CD4-positive, alpha-beta T cell treated with Interleukin-17A for 4 hours (primary cell): ENCODE measurements at places on chromosomes 1 and 21.

- DNase-seq, result no peak
These were observed 134.7 kb downstream of the LYPLAL1 start for GRCh38 chr1:219308367-219308766.

GRCh38 chr1:110404401-110404800 is 3.1 kb downstream of the LAMTOR5 start:
- DNase-seq, result no peak

DNA sequence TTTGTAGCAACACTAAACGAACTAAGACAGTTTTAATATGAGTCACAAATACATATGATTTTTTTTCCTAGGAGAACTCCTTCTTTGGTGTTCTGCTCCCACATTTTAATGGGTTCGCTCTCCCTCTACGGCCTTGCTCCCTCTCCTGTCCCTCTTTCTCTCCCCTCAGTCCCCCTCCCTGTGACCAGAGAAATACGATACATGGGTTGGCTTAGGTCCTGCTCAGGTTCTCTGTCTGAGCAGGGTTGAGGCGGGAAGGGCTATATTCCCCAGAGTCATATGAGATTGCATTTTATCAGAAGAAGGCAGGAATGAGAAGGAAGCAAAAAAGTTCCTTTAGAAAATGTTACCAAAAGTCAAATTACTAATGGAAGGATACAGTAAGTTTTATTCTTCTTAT is 44.6 kb downstream of the UBE2U start:
- DNase-seq, result no peak

DNA sequence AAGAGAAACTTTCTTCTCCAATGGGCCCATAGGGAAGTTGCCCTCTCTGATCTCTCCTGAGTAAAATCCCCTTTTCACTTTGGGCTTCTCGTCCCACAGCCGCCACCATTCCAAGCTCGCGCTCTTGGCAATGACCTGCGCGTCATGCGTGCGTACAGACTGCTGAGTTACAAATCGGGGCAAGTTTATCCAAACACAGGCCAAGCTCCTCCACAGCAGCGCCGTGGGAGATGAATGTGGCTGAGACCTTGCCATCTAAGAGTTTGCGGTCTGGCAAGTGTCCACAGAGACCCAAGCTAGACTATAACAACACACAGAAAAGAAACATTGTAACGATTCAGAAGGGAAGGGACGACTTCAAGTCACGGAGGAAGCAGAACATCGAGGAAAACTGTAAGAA is 116.3 kb upstream of the SOD1 start:
- no peak for DNase-seq

- DNase-seq, result no peak
These were observed 345 bp upstream of the ALDH9A1 start for GRCh38 chr1:165698761-165699052.

DNA sequence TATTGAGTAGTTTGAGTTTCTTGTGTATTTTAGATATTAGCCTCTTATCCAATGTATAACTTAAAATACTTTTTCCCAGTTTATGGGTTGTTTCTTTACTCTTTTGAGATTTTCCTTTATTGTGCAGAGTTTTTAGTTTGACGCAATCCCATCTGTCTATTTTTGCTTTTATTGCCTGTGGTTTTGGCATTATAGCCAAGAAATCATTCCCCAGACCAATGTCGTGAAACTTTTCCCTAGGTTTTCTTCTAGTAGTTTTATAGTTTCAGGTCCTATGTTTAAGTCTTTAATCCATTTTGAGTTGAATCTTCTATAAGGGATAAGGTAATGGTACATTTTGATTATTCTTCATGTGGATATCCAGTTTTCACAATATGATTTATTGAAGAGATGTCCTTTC is 87.6 kb downstream of the LEPR start:
- DNase-seq, result no peak

GRCh38 chr1:29123053-29123886 is 433 bp downstream of the TMEM200B start:
- peak; percentile 16 for DNase-seq

DNA sequence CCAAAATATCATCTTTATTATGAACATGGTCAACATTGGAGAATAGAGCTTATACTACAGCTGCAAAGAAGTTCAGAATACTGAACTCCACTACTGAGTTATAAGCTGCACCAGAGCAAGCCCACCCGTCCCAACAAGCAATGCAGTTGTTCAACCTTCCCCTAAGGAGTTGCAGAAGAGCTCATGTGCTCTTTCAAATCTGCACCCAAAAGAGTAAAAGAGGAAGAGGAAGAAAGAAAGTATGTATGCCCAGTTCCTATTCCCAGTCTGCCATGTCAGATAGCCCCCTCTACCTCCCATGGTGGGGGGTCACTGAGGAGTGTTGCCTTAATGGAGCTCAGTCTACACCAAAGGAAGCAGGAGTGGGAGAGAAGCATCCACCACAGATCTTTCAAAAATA is 6.9 kb downstream of the C1orf162 start:
- DNase-seq, result no peak

GRCh38 chr1:162873671-162874666 is 13.0 kb upstream of the CCDC190 start:
- no peak for DNase-seq

GRCh38 chr21:26433386-26433785 is 139.7 kb downstream of the CYYR1 start:
- no peak for DNase-seq

GRCh38 chr1:188128761-188129160 is 1300.0 kb downstream of the PLA2G4A start:
- DNase-seq, result no peak

GRCh38 chr1:205706601-205707502 is 26.5 kb upstream of the SLC45A3 start:
- DNase-seq, result no peak

- DNase-seq, result no peak
These were observed 133.8 kb downstream of the CNIH3 start for GRCh38 chr1:224749916-224750315.

DNA sequence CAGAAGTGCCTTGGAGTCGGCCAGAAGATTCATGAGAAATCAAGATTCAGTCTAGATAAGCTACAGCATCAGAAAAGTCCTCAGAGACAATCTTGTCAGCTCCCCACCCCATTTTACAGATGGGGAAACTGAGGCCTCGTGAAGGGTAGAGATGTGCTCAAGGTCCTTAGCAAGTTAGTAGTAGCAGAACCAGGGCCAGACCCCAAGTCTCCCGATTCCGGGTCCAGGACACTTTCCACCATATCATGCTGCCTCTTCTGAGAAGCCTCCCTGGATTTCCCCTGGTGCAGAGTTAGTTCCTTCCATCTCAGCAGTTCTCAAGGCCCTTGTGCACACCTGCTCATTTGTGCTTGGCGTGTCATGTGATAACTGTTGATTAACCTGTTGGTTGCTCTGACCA is 91.5 kb upstream of the ACTL8 start:
- DNase-seq, result no peak

DNA sequence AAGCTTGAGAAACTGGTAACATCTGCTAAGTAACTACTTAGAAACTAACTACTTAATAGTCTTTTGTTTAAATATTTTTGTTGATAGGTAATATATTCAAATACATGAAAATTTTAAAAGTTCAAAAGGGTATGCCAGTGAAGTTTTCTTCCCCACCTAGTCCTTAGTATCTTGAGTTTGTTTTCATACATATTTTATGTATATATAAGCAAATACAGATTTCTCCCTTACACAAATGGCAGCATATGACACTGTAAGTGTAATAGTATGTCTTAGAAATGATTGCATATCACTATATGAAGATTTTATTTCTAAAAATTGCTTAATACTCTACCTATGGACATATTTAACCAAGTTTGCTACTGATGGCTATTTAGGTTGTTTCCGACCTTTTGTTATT is 38.9 kb downstream of the MARK1 start:
- DNase-seq, result no peak

- peak; percentile 49 for DNase-seq
These were observed 11.5 kb upstream of the KCNAB2 start for GRCh38 chr1:6033986-6034749.

GRCh38 chr1:109579491-109579890 is 31.1 kb downstream of the GNAI3 start:
- no peak for DNase-seq

DNA sequence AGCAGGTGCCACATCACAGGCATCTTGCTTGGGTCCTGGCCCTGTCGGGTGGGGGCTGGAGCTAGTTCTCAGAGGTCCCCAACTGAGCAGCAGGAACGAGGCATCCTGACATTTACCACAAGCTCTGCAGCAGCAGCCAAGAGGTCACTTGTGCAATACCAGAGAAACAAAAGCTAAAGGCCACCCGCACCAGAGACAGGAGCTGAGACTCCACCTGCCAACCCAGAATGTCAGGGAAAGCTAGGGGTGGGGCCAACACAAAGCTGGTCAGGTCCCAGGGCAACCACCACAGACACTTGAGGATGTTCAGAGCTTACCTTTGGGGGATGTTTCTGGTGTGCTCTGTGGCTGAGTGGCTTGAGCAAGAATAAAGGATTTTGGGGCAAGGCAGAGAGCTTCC is 13.6 kb upstream of the SYT6 start:
- DNase-seq, result no peak

DNA sequence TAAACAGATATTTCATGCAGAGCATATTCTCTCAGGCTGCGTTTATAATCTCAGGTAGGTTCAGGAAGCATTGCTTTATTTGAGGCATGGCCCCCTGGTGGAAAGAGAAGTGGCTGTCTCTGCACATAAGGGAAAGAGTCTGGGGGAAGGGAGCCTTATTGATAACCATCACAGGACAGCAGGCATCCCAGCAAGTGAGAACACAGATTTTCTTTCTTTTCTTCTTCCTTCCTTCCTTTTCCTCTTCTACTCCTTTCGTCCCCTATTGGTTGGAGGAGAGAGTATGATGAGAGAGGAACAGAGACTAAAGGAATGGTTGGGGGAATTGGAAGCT is 21.9 kb downstream of the TSNAX start:
- DNase-seq, result peak; percentile 24

GRCh38 chr1:179129702-179130473 is 48.0 kb downstream of the TOR3A start:
- peak; percentile 21 for DNase-seq

DNA sequence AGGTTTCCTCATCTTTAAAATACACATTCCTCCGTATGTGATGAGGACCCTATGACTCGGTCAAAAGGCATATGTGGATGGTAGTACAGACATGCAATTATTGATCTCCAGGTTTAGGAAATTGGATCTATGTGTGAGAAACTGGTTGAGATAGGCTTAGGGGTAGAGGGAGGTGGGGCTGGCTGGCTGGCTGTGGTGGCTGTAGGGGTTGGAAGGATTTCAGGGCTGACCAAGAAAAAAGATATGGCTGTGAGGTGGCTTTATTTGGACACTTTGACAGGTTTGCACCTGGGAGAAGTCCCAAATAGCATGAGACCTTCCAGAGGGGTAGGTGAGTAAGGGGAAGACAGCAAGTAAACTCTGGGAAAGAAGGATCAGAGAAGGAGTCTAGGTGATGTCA is 39.6 kb upstream of the ADAM30 start:
- no peak for DNase-seq

DNA sequence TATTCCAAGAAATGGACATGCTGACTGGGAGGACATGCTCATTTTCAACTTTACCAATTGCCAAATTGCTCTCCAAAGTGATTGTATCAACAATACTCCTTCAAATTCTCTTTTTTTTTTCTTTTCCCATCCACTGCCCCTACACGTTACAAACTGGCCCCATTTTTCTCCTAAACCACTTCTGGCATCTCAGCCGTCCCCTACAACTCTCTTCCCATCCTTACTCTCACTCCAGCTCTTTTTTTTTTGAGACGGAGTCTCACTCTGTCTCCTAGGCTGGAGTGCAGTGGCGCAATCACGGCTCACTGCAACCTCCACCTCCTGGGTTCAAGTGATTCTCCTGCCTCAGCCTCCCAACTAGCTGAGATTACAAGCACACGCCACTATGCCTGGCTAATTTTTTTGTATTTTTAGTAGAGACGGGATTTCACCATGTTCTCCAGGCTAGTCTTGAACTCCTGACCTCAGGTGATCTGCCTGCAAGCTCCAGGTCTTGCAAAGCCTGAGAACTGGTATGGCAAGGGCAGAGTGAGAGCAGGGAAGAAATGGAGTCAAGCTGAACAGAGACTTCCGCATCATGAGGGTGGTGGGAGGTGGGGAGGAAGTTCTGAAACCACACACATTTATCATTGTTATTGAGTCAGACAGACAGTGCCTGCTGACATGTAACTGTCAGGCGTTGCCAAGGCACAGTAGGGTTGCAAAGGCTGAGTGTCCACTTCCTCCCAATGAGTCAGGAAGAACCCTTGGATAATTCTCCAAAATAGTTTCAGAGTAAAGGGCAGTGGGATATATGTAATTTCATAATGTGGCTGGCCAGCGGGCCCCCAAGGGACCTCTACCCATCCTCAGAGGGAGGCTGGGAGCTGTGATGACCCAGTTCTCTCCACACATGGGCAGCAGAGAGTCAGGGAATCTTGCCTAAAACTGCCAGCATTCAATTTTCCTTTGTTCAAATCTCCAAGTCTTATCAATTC is 17.4 kb downstream of the CELA3A start:
- DNase-seq, result peak; percentile 77

DNA sequence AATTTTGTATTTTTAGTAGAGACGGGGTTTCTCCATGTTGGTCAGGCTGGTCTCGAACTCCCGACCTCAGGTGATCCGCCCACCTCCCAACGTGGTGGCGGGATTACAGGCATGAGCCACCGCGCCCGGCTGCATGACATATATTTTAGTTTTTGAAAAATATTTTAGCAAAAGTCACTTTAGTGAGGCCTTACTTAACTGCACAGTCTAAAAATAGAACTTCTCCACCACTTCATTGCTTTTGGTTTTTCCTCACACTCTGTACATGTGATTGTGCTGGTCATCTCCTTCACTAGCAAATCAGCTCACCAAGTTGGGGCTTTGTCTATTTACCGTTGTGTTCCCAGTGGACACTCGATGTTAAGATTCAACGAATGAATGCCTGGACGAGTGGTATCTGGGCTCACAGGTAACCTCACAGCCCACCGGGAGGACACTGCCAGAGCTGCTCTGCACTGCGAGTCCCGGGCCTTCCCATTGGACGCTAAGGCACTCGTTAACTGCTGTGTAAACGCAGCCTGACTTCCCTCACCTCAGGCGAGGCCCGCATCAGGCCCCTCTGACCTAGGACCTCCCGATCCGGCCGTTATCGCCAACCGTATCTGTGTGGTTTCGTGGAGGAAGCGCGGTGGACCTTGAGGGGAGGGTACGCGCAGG is 14.0 kb upstream of the ZNF692 start:
- DNase-seq, result peak; percentile 54

DNA sequence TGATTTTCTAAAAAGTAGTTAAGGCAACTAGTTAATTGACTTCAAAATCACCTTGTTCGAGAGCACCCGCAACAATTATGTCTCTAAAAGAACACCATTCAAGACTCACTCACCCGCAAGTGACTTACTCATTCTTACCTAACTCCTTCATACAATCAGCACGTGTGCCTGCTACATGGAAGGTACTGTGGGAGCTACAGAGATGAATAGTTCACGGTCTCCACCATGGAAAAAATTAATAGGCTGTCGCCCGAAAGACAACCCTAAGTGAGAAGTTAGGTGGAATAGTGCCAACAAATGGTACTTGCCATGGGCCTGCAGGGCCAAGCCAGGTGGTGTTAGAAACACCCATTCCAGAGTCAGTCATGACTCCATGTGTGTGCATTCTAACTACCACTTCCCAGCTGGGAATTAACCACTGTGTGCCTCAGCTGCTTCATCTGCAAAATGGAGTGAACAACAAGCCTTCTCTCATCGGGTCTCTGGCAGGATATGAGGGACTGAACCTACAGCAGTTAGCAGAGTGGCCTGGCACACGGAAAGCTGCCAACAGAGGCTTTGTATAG is 7.1 kb downstream of the SSBP3 start:
- no peak for DNase-seq
